Thyroid gland (tissue), 4 donors: ENCODE measurements at places on chromosomes 5 and 9. TPM values are rescaled to one million over a fixed set of nuclear protein-coding genes. Genes with fewer than 3 reads are reported as not detected.
A peak's percentile ranks its signal among the peaks of the same experiment; 100 is the strongest.

DNA sequence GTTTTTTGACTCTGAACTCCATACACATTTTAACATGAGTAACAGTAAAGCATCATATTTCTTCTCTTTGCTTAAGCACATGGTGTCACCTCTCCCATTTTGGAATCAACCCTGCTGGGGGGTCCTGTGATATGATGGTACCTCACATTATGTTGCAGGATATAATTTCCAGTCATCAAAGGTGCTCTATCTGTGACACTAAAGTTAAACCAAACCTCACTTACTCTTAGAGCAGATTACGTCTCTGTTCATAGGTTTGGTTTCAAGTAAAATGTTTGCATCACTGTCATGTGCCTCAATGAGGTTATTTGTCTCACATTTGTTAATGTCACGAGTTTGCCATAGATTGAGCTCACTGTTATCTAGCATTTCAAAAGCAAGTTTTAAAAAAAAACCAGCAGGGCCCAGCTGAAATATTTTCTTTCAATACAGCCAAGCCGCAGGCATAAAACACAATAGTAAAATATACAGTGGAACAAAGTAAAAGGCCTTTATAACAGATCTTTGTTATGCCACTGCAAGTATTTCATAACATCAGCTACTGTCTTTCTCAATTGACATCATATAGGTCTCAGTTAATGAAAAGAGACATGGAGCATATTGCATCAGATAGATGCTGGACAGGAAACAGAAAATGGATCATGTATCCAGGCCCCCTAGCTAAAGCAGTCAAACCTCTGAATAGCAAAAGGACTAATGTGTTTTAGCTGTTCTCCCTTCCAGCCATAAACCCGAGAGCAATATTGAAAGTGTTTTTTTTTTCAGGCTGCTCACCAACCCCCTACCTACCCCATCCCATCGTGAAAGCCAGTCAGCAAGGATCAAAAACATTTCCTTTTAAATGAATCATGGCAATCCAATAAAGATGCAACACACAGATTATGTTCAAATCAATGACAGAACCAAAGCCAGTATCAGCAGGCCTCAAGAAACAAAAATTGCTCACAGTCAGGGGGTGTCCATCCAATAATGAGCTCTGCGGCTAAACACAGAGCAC is 182.1 kb upstream of the ITGA1 start:
- DNase-seq = no peak

- no peak for DNase-seq
These were observed 490.9 kb downstream of the SEMA5A start for GRCh38 chr5:9054821-9055589.

- DNase-seq = no peak
These were observed 113.4 kb downstream of the TTLL11 start for GRCh38 chr9:121979736-121980135.

DNA sequence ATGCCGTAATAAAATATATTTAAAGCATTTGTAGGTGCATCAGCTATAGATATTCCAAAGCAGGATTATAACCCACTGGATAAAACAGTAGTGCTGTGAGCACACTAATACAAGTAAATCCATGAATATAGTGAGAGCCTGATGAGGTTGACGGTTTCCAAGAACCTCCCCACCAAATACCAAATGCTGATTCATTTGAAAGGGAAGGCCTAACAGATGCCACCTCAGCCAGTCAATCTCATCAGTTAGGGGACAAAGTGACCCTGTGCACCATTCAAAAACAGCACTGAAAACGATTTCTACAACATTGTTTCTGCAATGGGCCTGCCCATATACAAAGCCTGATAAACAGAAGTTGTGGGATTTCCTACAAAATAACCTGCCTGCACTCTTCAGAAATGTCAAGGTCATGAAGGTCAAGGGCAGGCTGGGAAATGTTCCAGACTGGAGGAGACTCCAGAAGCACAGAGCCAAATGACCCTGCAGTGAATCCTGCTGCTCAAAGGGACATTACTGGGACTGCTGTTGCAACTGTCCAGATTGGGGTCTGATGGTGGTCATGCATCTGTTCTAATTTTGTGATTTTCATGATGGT is 69.6 kb downstream of the ROR2 start:
- DNase-seq = no peak

DNA sequence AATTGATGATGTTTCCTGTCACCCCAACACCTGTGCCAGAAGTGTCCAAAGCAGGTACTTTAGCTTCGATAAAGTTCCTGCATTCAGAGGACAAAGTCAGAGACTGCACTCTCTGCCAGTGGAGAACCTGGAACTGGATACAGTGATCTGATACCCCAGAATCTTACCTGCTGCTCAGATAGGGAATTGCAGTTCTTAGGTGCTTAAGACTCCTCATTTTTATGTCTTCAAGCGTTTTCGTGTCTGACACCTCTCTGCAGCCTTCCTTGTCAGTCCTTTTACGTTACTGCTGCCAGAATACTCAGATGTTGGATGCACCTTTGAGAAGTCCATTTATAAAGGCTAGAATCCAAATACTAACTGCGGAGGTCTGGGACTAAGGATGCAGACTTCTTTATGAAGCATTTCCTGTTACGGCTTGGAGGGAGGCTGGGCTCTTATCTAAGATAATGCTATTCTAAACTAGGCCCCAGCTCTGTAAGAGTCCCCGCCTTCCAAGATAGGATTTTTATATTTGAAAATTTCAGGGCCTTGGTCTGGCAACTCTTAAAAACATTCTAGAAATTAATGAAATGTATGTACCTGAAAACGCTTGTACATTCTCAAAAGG is 1.9 kb downstream of the ISOC1 start:
- DNase-seq = no peak

- DNase-seq = no peak
These were observed 656.5 kb upstream of the RIOK2 start for GRCh38 chr5:97839341-97840086.

The SGTB gene
- 7.2 TPM for total RNA-seq

The EIF4E1B gene
- total RNA-seq = not detected

GRCh38 chr5:111606194-111606593 is 93.9 kb upstream of the STARD4 start:
- no peak for DNase-seq

DNA sequence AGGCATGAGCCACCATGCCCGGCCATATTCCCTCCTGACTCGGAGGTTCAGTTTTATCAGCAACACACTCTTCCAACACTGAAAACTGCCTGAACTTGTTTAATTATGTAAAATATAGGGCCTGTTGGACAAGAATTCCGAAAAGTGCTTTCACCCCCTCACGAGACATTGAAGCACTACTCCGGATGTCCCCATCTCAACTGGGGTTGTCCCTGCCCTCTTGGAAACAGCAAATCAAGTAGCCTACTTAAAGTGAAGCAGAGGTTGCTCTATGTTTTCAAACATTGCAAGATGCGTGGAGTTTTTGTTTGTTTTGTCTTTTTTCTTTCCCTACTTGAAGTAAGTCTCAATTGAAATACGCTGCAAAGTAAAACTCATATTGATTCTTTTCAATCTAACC is 7.6 kb downstream of the PTGER4 start:
- DNase-seq = no peak

GRCh38 chr9:104025945-104026344 is 68.2 kb upstream of the SMC2 start:
- no peak for DNase-seq

- no peak for DNase-seq
These were observed 156.2 kb downstream of the PPP2R2B start for GRCh38 chr5:146722361-146722779.

DNA sequence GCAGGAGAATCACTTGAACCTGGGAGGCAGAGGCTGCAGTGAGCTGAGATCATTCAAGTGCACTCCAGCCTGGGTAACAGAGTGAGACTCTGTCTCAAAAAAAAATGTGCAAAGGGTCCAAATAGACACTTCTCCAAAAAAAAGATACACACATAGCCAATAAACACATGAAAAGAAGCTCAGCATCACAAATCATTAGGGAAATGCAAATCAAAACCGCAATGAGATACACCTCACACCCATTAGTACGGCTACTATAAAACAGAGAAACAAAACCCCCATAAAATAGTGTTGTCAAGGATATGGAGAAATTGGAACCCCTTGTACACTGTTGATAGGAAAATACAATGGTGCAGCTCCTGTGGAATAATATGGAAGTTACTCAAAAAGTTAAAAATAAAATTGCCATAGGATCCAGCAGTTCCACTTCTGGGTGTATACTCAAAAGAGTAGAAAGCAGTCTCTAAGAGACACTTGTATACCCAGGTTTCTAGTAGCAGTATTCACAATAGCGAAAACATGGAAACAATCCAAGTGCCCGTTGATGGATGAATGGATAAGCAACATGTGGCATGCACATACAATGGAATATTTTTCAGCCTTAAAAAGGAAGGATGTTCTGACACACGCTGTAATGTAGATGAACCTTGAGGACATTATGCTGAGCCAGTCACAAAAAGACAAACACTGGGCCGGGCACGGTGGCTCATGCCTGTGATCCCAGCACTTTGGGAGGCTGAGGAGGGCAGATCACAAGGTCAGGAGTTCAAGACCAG is 57.2 kb upstream of the PPARGC1B start:
- no peak for DNase-seq

GRCh38 chr9:105053209-105053652 is 125.3 kb upstream of the ABCA1 start:
- DNase-seq = no peak

DNA sequence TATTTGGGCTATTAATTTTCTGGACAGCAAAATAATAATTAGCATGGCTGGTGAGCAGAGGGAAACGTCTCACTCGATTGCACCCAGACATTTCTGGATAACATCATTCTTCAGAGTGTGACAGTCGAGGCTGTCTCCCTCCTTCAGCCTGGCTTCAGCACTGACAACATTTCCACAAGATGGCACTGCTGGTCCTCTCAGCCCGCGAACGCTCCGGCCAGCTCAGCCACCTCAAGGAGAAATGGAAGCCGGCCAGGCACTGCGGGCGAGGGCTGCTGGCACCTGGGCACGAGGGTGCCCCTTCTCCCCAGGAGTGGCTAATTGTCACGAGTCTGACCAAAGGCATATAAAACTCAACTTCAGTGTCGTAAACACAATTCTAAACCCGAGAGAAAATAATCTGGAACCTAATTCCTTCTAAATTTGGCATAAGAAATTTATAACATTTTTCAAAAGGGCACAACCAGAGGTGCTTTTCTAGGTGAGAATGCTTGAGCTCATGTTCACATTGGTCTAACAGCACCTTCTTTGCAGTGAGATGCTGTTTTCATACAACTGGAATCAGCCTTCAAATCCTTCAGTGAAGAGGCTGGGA is 65.9 kb downstream of the DAP start:
- peak; percentile 96 for DNase-seq

DNA sequence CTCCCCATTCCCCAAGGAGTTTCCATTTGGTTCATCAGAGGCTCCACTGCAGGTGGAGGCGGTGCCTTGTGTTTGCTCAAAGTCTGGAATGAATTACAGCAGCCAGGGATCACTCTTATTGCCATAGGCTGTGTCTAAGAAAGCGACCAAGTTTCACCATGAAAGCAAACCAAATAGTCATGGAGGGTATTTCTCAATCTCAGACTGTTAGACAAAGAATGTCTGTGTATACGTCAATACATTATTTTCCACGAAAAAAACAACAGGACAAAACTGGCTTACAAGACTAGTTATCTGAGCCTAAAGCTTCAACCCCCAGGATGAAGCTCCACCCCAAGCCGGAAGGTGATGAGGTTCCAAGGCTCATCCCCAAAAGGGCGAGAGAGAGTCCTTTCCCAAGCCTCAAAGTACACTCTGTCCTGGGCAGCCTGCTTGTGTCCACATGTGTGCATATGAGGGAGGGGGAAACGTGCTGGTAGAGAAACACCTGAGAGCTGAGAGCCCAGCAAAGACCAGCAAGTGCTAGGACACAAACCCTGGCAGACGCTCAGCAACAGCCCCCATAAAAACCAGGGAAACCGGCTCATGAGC is 4.3 kb downstream of the B4GALT1 start:
- DNase-seq = peak; percentile 81

The FBXO38 gene
- total RNA-seq = 76.4 TPM

The FAM221B gene
- total RNA-seq = not detected

The SPATA31D4 gene
- total RNA-seq = not detected

DNA sequence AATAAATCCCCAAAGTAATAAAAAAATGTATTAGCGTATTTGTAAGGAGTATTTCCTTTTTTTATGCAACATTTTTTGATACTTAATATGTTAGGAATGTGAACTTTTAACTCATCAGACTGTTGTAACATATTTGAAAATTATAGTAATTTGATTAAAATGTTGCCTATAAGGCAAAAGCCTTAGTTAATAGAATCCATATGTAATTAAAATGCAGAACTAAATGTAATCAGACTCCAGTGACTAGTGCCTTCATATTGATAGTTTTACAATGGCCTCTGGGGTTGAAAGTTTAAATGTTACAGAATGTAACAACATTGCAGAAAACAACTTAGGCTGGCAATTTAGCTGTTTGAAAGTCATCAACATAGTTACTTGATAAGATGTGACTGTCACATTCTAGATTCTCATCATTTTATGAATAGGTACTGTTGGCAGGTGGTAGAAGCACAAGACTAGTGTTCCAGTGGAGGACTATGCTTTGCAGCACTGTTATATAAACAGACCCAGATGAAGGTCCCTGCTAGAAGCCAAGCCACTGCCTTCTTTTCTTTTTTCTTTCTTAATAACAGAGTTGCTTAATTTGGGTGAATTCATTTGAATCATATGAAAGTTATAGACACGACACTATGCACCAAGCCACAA is 382.9 kb downstream of the CCDC171 start:
- no peak for DNase-seq

The GALNT12 gene
- total RNA-seq = 18.9 TPM

The LRRC19 gene
- total RNA-seq = not detected

- DNase-seq = no peak
These were observed 184.1 kb downstream of the CCDC192 start for GRCh38 chr5:127887282-127887681.

DNA sequence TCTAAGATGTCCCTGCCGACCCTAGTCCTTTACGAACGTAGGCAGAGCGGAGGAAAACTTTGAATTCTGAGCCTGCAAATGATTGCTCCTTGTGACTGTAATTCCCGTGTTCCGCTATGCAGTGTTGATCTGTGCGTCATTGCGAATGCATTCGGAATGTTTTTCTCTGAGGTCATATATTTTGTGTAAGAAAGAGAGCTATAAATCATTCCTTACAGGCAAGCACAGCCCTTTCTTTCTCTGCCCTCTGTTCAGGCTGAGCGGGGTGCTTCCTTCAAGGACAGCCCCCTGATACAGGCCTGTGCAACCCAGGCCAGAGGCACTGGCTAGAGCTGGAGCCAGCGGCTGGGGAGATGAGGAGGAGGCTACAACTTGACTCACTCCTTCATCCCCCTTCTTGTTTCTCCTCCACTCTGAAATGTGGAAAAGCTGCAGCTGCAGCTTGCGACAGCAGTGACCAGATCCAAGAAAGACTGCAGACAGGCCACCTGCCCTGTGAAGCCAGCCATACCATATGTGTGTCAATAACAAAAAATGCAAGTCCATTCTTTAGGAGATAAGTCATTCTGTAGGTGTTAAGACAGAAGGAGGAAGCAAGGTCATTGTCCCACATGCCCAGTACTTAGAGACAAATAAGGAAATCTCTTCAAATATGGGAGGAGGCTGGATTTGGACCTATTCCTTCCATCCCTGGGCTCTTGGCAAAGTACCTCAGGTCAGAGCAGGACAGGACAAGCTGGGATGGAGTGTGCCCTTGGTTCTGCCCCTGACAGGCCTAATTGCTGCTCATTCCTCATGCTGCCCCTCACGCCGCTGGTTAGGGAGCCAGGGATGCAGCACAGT is 345.7 kb upstream of the WWC1 start:
- no peak for DNase-seq

GRCh38 chr9:20863945-20864344 is 167.5 kb downstream of the HACD4 start:
- no peak for DNase-seq

The LYRM7 gene
- 8.9 TPM for total RNA-seq

- DNase-seq = no peak
These were observed 75.6 kb upstream of the SH3PXD2B start for GRCh38 chr5:172529896-172530295.

GRCh38 chr5:168552146-168552545 is 23.0 kb downstream of the FBLL1 start:
- no peak for DNase-seq
